ENCODE measurements at places on chromosomes 7 and 10.

DNA sequence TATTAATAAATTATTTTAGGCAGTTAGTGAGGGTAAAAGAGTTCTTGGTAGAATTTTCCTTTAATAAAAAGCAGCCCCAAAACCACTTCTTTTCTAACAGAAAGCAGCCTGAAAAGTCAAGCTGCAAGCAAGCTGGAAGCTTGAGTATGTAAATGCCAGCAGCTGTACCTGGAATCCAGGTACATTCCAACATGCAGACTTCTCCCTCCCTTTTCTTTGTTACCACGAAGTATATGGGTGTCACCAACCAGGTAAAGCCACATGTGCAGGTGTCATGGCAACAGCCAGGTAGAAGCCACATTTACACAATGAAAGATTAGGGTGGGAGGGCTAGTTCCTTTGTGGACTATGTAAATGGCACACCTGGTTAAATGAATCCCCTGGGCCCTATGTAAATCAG, 114.6 kb downstream of the EPC1 start:
- no peak for DNase-seq

DNA sequence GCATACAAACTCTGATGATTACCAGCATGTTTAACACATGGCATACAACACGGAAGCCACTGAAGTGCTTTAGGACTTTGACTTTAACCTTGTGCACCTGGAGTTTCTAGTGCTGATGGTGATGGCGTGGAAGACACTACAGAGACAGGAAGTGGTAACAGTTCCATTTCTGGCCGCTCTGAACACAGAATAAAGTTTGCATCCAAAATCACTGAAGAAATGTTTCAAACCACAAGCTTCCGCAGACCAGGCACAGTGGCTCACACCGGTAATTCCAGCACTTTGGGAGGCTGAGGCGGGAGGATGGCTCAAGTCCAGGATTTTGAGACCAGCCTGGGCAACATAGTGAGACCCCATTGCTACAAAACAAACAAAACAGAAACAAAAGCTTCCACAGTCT, 40.3 kb upstream of the TNPO3 start:
- no peak for DNase-seq

DNA sequence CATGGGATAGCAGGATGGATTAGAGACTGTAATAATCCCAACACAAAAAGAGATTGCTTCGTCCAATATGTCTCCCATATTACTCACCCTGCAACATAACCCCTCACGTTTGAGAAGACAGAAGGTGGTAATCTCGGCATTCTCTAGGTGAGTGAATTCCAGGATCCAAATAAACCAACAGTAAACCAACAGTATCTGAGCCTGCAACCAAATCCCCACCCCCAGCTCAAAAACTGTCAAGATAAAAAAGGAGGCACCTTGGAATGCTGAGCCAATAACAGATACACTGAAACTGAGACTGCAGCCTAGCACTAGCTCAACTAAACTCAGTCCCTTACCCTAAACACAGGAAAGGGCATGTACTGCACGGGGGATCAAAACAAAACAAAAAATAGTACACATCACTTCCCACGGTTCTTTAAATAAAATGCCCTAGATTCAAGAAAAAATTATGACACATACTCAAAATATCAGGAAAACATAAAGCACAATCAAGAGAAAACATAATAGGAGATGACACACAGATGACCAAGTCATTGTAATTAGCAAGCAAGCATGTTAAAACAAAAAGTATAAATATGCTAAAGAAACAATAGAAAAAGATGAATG, 28.0 kb downstream of the IPMK start:
- no peak for DNase-seq

DNA sequence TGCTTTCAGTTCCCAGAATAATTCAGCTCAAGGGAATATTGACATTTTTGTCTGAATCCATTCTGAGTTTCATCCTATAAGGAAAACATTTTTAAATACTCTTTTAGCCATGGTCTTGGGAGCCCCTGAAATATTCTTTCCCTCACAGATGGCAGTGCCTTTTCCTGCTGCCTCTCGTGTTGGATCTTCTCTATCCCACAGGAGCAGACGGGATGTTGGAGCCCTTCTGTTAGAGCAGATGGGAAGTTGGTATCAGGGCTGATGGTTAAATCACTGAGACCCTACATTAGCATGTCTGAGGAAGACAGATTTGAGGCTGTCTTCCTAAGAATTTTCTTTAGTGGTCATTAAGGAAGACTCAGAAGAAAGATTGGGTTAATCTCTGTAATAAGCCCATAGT, 737.8 kb downstream of the LRMDA start:
- DNase-seq: no peak

- DNase-seq: no peak
Observed at GRCh38 chr7:135349746-135350145, 116.1 kb downstream of the STRA8 start.

GRCh38 chr10:17244700-17245365, 16.8 kb downstream of the VIM start:
- no peak for DNase-seq

DNA sequence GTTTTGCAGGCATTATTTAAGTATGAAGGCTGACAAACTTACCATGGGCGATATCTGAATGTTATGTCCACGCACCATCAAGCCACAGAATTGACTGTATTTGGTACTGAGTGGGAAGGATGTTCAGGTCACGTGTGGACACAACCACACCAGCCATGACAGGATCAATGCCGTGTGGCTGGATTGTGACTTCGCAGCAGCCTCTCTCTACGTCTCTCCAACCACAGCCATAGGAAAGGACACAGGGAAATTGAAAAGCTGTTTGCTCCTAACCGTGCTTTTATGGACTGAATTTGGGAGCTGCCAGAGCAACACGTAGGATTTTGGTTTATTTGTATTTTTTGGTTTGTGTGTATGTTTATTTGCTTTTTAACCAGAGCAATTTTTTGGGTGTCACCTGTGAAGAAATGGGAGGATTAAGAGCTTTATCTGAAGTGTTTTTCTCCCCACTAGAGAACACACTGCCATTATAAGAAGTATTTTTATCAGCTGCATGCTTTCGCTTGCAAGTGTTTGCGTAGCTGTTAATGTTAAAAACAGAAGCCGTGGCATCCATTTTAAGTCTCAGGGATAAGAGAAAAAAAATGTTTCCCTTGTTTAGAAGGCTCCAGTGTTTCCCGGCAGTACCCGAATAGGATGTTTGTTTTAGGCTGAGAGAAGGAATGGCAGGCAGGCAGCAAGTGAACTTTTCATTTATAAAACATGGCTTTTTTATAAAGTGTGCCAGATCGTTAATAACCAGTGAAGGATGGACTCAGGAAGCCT, 401.1 kb upstream of the NFE2L3 start:
- DNase-seq: no peak

- DNase-seq: no peak
Observed at GRCh38 chr7:134477954-134478353, 19.1 kb upstream of the AKR1B1 start.

DNA sequence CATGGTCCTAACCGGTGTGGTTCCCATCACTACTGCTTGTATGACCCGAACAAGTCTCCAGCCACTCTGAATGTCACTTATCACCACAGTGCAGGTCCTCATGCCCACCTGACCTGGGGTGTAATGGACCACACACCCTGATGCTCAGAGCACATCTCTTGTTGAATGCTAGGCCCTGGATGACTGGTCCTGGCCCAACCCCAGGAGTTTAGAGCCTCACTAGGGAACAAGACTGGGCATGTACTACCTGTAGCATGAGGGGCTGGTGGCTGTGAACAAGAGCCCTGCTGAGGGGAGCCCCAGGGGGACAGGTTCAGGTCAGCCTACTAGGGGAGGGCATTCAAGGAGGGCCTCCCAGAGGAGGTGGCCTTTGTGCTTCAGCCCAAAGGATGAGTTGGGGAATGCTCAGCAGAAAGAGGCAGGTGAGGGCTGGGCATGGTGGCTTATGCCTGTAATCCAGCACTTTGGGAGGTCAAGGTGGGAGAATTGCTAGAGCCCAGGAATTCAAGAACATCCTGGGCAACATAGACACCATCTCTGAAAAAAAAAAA, 31.2 kb downstream of the ZMIZ1 start:
- DNase-seq: no peak

GRCh38 chr7:133207687-133208086, 45.2 kb upstream of the EXOC4 start:
- DNase-seq: no peak

GRCh38 chr10:31875608-31876007, 53.0 kb downstream of the ARHGAP12 start:
- no peak for DNase-seq

DNA sequence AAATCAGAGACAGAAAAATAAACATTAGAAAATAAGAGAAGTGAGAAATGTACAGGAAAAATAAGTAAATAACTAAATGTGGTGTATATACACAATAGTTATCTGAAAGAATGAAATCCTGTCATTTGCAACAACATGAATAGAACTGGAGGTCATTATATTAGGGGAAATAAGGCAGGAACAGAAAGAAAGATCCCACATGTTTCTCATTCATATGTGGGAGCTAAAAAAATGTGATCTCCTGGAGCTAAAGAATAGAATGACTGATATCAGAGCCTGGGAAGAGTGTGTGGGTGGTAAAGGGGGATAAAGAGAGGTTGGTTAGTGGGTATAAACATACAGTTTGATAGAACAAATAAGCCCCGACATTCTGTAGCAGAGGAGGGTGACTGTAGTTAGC, 27.3 kb downstream of the PLXDC2 start:
- DNase-seq: no peak

- DNase-seq: no peak
Observed at GRCh38 chr7:98242934-98243333, 9.1 kb downstream of the TECPR1 start.

DNA sequence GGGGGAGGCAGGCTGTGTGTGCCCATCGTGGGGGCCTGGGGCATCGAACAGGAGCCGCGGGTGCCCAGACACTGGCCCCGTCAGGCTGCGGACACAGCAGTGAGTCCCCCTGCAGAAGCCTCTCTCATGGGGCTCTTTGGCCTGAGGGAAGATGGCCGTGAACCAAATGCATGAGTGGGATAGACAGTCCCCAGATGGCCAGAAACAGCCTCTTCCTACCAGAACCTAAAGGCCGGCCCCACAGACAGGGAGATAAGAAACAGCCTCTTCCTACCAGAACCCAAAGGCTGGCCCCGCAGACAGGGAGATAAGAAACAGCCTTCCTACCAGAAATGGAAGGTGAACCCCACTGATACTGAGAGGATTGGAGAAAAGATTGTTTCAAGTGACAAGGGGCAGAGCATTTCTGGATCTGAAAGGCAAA, 16.6 kb downstream of the IDI2 start:
- DNase-seq: no peak

DNA sequence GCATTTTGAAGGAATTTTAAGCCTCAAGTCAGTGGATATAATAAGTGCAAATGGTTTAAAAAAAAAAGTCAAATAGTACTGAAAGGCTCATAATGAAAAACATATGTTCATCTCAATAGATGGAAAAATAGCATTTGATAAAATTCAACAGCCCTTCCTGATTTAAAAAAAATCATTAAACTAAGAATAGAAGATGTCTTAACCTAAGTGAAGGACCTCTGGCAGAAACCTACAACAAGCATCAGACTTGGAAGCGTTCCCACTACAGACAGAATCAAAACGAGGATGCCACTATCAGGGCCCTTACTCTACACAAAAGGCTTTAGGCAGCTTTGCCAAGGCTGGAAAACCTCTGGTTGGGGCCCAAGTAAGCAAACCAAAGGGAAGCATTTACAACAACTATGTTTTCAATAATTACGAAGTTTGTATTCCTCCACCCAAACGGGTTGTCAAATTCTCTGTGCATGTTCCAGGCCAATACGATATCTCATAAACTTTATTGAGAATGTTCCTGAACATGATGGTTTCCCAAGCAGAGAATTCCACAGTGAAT, 45.1 kb downstream of the CYTH3 start:
- no peak for DNase-seq

DNA sequence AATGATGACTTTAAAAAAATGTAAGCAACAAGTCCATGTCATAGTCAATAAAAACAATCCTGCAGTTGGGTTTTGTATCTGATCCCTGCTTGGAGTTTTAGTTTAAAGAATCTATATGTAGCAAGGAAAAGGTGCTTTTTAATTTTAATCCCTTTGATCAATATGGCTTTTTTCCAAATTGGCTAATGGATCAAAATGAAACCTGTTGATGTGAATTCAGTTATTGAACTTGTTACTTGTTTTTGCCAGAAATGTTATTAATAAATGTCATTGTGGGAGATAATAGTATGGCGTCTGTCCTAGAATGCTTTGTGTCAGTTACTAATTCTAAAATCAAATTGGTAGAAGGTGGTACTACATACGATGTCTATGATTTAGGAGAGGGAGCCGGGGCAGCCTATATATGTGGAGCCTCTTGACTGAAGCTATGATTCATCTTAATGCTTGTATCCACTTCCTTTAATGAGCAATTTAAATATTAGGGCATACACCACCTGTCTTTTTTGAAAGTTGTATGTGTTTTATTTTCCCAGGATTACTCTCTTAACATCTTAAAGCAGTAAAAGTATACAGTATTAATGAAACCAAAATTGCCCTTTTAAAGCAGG, 10.3 kb upstream of the PBLD start:
- DNase-seq: no peak

DNA sequence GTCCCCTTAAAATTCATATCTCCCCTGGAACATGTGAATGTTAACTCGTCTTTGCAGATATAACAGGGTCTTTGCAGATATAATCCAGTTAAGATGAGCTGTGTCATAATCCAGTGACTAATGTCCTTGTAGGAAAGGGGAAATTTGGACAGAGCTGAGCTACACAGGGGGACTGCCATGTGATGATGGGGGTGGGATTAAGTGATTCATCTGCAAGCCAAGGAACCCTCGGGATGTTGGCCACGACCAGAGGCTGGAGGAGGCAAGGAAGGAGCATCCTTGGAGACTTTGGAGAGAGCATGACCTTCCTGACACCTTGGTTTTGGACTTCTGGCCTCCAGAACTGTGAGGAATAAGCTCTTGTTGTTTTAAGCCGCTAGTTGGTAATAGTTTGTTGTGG, 153.9 kb upstream of the PCBD1 start:
- no peak for DNase-seq

- no peak for DNase-seq
Observed at GRCh38 chr10:33224251-33224965, 110.1 kb downstream of the NRP1 start.

DNA sequence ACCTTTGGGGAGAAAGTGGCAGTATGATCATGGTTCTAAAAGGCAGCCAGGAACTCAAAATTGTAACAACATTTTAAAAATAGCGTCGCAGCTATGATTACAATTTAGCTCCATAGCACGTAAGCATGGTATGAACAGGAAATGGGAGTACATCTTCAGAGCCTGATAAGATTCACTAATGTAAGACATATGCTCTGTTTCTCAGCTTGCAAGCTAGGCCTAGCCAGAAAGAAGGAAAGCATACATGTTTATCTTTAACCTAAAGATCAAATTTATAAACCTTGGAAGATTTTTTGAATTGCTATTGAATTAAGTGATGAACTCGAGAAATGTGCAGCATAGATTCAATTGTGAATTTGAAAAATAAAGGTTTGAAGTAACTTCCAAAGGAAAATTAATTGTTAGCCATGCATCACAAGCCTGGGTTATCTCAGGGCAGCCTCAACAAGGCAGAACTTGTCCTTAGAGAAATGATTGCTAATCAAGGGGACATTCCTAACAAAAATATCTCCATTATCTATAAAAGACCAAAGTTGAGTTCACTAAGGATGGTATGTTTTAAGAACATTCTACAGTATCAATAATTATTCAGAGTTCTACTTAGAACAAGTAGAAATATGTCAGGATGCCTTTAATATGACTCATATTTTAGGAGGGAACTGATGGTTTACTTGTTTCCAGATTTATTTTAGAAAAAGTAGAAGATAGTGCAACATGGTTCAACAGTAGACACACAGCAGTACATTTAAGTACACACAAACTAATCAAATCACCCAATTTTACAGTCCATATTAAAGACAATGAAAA, 38.8 kb upstream of the SEPTIN7 start:
- DNase-seq: no peak

- no peak for DNase-seq
Observed at GRCh38 chr7:24727154-24728120, 29.8 kb downstream of the GSDME start.
